HuH-7 (cell line): ENCODE measurements at places on chromosomes 1 and 21.

DNA sequence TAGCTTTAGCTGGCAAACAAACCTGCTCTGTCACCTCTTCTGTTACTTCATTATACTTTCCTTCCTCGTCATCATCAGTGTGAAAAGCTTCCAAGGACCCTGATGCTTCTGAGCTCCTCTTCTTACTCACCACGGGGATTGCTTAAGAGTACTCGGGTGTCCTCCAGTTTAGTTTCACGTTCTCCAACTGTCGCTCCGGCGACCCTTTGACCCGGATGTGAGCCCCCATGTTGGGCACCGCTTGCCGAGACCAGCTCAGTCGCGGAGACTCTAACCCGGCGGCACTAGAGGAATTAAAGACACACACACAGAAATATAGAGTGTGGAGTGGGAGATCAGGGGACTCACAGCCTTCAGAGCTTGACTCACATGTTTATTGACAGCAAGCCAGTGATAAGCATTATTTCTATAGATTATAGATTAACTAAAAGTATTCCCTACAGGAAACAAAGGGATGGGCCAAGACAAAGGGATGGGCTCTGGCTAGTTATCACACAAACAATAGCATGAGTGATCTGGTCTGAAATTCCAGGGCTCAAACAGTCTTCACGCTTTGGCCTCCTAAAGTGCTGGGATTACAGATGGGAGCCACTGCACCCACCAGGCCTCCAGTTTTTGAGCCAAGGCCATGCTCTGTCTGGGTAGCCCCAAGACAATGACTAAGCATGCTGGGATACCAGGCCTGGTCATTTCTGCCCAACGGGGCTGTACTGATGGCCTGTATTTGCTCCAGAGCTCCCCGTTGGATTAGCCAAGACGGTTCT lies 30.1 kb upstream of the ENO1 start:
- DNase-seq, result no peak

GRCh38 chr1:19484798-19485361 lies 459 bp downstream of the CAPZB start:
- DNase-seq, result peak; percentile 33

DNA sequence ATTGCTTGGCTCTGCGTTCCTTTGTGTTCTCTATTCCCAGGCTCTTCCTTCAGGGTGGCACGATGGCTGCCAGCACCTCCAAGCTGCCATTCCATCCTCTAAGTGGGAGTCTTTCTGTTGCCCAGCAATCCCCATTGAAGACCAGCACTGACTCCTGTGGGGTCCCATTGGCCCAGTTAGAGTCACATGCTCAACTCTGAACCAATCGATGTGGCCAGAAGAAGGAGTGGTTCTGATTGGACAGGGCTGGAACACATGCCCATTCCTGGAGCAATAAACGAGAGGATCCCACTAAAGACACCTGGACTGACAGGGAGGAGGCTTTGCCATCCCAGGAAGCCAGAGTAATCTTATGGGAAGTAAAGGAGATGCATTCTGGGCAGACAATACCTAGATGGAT lies 97.2 kb upstream of the IGSF21 start:
- DNase-seq, result no peak

DNA sequence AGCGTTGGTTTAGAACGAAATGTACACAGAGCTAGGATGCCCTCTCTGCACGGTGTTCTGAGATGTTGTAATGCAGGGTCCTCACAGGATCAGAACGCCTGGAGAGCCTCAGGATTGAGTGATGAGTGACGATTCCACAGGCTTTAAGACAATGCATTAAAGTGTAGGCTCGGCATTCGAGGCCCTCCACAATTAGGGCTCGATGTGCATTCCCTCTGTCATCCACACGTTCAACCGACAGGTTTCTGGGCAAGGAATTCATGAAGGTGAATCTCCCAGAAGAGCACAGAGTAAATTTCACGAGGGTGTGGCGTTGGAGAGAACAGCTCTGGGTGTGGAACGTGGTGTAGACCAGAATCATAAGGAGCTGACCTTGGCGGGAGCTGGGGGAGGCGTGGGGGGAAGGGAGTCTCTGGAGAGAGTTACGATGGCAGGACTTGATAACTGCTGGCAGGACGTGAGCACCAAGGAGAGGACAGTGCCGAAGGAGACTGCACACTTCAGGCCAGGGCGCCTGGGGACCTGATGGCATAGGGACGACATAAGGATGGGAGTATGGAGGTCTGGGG lies 51.0 kb upstream of the EFHD2 start:
- no peak for DNase-seq

GRCh38 chr1:27960762-27961645 lies 1.2 kb downstream of the XKR8 start:
- no peak for DNase-seq

- DNase-seq, result peak; percentile 26
Observed at GRCh38 chr1:154626456-154627256, 18.7 kb upstream of the ADAR start.

DNA sequence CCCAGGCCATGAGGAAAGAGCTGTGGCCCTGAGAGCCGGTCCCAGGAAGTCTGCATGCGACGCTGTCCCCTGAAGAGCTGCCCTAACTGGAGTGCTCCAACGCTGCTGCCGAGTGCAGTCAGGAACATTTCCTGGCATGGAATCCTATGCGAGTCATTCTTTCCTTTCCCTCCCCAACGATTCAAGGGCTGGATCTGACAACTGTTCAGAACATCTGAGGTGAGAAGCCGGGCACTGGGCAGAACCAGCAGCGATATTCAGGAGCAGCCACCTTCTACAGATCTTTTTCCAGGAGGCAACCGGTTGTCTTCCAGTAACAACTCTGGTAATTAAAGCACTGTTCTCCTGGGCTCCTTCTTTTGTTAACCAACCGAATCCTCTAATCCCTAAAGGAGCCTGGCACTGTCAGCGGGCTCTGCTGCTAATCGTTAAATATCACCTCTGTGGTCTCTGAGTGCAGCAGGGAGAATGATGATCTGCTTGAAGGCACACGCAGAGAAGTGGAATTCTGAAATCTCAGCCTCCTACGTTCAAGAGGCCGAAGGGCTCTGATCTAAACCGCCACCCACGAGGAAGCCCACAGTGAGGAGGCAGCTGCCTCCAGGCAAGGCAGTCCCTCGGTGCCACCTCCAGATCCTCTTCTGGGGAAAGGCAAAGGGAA lies 55.8 kb downstream of the SLC45A1 start:
- no peak for DNase-seq

DNA sequence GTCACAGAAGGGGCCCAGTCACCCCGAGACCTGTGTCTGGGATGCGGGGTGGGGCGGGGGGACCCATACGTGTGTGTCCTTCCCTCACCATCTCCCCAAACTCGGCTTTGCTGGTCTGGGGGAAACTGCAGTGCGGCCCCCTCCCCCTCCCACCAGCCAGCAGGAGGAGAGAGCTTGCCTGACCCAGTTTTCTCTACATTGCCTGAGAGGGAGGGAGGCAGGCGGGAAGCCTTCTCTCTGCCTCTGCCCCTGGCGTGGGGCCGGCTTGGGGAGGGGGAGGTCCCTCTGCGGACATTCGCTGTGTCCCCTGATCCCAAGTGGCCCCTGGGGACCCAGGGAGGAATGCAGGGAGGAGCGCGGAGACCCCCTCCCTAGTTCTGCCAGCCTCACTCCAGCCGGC lies 3.9 kb downstream of the EPHA8 start:
- no peak for DNase-seq

DNA sequence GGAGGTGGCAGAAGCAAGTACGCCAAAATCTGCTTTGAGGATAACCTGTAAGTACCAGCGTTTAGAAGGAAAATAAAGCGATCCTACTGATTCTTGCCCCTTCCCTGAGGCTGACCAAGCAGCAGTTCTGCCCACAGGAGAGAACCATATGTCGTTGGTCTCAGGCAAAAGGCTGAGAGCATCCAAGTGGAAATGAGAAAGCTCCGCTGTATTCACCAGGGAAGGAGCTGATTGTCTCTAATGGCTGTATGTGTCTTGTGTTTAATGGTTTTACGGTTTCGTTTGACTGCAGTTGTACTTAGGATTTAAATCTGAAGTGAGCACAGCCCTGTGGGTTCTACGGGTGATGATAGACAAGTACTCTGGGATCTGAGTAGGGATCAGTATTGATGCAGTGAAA lies 21.9 kb downstream of the FAM3B start:
- no peak for DNase-seq

GRCh38 chr1:106960412-106960811 lies 96.1 kb upstream of the PRMT6 start:
- no peak for DNase-seq

DNA sequence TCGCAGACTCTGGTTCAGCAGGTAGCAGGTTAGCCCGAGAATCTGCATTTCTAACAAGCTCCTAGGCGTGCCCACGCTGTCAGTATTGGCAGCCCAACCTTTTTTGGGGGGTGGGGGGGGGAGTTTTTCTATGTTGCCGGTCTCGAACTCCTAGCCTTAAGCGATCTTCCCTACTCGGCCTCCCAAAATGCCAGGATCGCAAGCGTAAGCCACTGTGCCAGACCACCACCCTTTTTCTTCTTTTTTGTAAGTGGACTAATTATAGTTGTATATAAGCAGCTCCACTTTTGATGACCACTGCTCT lies 480 bp upstream of the MIS18A start:
- DNase-seq, result no peak

DNA sequence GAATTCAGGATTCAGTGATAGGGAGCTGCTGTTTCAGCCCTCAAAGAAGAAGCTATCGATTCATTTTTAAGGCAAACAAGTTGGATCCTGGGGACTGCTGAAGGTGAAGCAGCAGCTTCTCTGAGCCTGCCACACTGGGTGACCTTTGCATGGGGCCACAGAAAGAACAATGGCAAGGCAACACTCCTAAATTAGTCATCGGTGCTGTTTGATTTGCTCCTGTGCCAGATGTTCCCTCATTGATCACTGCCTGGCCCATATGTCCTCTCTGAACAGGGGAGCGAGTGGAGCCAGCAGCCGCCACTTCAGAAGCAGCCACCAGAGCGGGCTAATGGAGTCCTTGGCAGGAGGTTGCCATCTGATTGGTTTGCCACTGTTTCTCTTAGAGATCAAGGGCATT lies 391.5 kb downstream of the NTNG1 start:
- DNase-seq, result no peak

- peak; percentile 90 for DNase-seq
Observed at GRCh38 chr1:3564921-3565831, 46.1 kb downstream of the MEGF6 start.
